ENCODE measurements at places on chromosomes 1 and 21.
A peak's percentile ranks its signal among the peaks of the same experiment; 100 is the strongest.

DNA sequence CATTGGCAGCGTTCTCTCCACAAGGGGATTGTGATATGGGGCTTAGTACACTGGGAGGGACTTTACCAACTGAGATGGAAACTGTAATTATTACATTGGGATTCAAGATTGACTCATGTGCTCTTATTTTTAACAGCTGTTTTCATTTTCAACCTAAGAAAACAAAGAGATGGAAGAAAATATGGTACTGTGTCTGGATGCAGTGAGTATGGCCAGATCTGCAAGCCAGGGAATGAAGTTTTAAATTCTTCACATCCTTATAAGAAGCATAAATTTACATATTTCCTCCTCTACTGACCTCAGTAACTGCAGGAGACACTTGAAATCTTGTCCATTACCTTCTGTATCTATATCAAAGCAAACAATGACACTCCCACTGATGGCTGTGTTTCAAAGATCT lies 81.5 kb upstream of the EDEM3 start:
- DNase-seq: no peak

DNA sequence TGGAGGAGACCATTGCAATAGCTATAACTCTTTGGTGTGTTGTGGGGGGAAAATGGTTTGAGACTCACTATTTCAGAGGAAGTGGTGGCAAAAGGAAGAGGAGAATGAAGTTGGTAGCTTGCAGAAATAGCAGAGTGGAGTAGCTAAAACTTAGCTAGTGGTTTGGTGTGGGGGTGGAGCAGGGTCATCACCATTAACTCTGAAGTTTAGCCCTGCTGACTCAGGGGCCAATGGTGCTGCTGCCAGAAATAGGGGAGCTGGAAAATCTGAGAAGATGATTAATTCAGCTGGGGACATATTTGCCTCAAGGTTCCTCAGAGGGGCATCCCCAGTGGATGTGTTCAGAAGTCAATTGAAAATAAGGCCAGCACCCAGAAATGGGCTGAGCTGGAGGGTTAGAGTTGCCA lies 65.4 kb downstream of the RUNX1 start:
- DNase-seq: peak; percentile 17

GRCh38 chr1:91550961-91551360 lies 50.3 kb downstream of the CDC7 start:
- no peak for DNase-seq

GRCh38 chr1:236809148-236809547 lies 14.1 kb downstream of the MTR start:
- DNase-seq: no peak

GRCh38 chr1:86448670-86449069 lies 20.1 kb upstream of the CLCA1 start:
- no peak for DNase-seq

DNA sequence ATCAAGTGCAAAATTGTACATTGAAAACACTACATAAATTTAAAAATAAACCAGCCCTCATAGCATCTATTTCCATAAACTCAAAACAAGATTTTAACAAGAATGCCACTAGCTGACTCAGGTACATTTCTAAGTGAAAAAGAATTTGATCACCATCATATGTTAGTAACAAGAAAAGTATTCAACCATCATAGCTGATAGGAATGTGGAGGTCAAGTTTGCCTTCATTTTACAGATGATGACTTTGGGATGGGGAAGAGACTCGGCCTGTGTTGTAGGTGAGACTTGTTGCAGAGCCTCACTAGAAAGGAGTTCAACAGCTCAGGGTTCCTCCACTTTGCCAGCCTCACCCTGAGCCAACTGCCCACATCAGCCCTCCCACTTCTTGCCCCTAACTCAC lies 318.8 kb upstream of the FAM78B start:
- DNase-seq: no peak

GRCh38 chr1:79848316-79848715 lies 841.8 kb upstream of the ADGRL4 start:
- no peak for DNase-seq

DNA sequence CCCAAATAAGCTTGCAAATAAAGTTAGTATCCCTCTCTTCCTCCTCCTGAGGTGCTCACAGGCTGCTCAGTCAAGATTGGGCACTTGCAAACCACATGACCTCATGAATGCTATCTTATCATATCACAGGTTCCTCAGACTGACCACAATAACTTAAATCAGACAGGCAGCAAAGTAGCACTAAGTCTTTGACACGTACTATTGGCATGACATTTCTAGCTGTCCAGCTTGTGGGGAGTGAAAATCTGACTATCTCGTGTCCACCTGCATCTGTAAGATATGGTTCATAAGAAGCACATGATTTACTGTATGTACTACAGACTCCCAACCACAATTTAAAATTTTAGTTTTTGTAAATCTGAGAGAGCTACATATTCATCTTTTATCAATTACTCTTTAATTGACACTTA lies 58.0 kb upstream of the GFI1 start:
- no peak for DNase-seq

- no peak for DNase-seq
Measured at GRCh38 chr21:38922474-38923235, 116.9 kb downstream of the ETS2 start.

DNA sequence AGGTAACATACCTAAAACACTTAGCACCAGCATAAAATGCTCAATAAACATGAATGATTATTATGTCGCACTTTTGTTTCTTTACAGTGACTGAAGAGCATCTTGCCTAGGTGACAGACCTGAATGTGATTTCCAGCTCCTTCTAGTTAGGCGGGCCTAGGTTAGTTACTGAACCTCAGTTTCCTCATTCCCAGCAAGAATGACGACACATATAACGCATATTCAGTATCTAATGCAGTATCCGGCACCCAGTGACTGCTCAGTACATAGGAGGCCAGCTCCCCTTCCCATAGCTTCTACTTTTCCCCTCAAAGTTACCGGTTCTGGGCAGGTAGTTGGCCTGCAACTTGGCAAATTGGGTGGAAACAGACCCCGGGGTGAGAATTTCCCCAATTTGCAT lies 763 bp downstream of the AUNIP start:
- no peak for DNase-seq

DNA sequence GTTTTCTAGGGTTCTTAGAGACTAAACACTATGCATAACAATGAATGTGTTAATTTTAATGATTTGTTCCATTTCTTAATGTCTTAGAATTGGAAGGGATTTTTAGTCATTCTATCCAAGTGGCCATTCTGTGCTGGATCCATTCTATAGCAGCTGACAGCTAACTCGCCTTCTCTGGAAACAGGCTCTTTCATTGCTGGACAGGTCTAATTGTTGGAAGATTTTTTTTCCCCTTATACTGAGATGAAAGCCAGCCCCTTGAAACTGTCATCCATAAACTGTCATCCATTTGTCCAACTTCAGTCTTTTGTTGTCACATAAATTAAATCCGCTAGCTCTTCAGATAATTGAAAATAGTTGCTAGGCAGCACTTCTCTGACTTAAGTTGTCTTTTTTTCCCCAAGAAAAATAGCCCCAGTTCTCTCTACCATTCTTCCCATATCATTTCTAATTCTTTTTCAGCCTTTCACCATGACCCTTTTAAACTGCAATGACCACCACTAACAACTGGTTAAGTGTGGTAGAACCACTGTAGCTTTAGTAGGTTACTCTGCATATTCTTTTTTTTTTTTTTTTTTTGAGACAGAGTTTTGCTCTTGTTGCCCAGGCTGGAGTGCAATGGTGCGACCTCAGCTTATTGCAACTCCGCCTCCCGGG lies 19.7 kb downstream of the AK4 start:
- no peak for DNase-seq
